ENCODE measurements at places on chromosomes 5 and 9.

DNA sequence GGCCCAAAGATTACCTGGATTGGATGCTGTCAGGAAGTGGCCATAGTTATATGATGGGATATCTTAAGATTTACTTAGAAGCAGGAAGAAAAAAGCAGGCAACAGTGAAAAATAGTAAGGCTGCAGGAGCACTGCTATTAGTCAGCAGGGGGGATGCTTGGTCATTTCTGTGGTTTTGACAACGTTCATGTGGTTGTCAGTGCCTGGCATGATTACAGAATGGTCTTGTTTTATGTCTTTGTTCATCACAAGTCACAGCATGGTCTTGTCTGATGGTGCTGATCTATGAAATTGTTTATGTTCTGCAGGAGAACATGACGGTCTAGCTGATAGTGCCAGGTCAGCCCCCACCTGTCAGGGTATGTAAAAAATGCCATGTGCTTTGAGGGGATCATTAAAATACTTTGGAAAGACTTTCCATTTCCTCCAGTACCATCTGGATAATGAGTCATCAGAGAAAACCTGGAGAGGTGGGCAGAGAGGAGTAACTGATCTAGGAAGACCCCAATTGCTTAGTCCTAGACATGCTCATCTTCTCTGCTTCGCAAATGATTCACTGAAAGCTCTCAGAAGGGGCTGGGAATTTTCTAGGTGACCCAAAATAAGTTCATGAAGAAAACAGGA lies 48.5 kb downstream of the PLGRKT start:
- DNase-seq, result no peak

DNA sequence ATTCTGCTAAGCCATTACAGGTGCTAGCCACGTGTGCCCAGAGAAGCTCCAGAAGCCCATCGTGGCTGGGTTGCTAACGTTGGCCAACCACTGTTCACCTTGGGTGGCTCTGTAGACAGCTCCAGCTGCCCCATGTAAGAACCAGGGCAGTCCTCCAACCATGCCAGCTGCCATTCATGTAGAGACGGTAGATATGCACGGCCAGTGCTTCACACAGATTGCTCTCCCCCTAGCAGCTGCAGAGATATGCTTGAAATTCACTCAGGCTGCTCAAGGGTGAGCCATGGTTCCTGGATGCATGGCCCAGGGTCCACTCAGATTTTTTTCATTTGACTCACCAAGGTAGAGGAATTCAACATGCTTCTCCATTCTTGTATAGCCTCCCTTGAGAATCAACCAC lies 31.0 kb downstream of the GADD45G start:
- no peak for DNase-seq

DNA sequence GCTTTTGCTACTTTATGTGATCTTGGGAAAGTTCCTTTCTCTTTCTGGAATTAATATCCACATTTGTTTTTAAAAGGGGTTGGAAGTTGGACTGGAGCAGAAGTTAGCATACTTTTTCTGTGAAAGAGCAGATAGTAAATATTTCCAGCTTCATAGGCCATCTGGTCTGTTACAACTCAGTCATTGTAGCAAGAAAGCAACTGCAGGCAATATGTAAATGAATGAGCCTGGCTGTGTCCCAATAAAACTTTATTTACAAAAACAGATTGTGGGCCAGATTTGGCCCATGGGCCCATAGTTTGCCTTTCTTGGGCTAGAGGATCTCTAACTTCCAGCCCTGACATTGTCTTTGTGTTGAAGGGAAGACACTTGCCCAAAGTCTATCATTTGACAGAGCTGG lies 104.4 kb downstream of the ACTL7B start:
- no peak for DNase-seq

GRCh38 chr5:179194201-179194910 lies 134.2 kb downstream of the ZNF354C start:
- no peak for DNase-seq

DNA sequence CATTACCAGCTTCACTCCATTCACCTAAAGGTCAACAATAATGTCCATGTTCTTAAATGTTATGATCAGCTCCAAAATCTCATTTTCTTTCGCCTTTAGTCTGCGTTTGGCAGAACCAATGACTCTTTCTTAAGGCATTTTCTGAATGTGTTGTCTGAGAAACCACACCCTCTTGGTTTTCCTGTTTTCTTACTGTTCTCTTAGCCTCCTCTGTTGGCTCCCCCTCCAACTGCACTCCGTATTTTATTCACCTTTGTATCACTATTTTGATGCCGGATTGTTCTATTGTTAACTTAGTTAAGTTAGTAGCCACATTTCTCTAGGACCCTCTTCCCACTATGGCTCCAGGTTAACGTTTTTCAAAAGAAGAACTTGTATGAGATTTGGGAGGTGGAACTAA lies 185.6 kb downstream of the DMAC1 start:
- DNase-seq, result no peak

GRCh38 chr5:157473383-157474320 lies 13.6 kb downstream of the NIPAL4 start:
- DNase-seq, result no peak

DNA sequence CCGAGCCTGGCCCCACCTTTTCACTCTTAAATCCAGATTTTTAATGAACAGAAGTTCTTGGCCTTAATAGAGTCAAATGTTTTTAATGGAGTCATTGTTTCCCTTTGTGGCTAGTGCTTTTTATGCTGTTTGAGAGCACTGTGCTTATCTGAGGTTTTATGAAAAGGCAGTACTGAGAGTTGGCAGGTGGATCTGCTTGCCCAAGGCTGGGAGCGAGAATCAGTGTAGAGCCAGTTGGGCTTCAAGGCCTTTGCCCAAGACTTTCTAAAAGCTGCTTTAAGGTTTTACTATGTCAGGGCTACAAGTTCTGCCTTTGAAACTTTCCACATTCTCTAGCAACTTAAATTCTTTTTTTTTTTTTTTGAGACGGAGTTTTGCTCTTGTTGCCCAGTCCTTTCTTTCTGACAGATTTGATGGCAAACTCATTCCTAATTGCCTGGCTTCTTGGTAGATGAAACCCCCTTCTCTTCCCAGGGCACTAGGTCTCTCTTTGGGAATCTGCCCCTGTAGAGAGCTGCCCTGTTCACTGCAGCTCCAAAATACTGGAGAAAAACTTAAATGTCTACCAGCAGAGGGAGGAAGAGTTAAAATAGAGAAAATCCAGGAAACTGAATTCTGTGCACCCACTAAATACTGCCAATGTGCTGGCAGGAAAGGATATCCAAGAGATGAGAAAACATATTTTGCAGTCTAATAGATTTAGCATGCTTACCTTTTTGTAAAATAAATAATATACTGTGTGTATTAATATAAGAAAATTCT lies 36.9 kb upstream of the CDK20 start:
- DNase-seq, result no peak

GRCh38 chr9:20504930-20505329 lies 117.4 kb downstream of the MLLT3 start:
- DNase-seq, result no peak

DNA sequence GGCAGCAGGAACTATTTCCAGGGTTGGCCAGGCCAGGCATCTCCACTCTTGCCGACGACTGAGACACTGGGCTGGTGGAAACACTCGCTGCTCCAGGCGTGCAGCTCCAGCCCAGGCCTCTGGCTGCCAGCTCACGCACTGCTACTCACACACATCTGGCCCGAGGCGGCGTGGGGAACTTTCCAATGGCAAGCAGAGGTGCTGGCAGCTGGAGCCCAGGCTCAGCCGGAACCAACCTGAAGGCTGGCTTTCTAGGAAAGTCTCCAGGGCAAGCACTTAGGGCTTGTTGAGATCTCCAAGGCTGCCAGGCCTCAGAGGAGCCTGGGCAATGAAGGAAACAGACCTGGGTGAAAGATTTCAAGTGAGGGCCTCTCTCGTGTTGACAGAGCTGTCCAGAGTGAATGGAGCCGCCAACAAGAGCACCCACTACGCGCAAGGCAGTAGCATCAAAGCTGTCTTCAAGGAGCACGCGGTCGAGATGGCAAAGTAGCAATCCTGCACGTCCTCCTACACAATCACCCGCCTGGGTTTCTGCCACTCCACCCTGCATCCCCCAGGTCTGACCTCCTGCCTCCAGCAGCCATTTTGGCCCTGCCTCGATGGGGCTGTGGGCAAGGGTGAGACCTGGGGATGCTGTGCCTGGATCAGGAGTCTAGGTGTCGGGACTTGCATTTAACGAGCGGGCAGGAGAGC lies 14.4 kb downstream of the SH3PXD2B start:
- DNase-seq, result no peak

GRCh38 chr9:114694146-114694545 lies 12.2 kb upstream of the TEX48 start:
- DNase-seq, result no peak

DNA sequence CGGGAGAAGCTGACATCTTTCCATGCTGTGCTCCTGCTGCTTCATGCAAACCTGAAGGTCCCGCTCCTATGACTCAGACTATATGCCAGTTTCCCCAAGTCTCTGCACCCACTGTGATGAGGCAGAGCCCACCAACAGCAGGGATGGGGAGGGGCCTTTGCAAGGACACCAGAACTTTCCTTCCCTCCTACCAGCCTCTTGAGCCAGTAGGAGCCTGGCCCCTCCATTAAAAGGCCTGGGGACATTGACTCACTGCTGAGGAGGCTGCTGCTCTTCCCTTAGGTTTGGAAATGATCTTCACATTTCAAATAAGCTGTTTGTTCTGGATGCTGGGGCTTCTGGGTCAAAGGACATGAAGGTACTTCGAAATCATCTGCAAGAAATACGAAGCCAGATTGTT lies 26.1 kb upstream of the CTSL start:
- no peak for DNase-seq

- no peak for DNase-seq
Measured at GRCh38 chr5:141850244-141850768, 27.9 kb downstream of the PCDH1 start.

DNA sequence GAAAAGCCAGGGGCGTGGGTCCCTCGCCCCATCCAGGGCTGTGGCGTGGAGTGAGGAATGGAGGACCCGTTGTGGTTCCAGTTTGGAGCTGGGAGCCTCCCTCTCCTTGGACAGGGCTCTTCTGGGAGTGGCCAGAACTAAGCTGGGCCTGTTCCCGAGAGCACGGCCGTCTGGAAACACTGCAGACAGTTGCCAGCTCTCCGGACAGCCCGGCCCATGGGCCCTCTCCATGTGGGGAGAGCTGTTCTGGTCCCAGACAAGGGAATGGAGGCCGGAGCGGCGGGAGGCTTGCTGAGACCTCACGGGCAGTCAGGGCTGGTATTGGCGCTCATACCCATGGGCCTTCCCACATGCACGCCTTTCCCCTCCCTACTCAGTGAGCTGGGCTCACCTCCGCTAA lies 45.2 kb upstream of the FCN2 start:
- no peak for DNase-seq

DNA sequence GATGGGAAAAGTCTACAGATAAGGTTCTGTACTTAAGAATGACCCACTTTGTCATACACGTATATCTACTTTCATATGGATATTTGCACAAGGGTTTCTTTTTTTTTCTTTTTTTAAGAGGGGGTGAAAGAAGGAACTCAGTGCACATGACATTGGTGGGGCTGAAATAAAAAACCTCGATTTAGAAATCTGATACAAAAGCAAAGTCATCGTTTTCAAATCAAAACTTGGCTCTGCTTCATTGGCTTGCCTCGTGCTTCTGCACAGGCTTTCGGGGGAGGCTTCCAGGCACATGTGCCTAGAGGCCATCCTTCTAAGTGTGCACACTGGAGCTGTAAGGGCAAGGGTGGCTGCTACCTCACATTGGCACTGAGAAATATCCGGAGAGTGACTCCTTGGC lies 31.1 kb downstream of the PTTG1 start:
- no peak for DNase-seq

- no peak for DNase-seq
Measured at GRCh38 chr5:142863856-142864255, 93.7 kb downstream of the ARHGAP26 start.

GRCh38 chr5:40587376-40587775 lies 92.3 kb upstream of the PTGER4 start:
- DNase-seq, result no peak

DNA sequence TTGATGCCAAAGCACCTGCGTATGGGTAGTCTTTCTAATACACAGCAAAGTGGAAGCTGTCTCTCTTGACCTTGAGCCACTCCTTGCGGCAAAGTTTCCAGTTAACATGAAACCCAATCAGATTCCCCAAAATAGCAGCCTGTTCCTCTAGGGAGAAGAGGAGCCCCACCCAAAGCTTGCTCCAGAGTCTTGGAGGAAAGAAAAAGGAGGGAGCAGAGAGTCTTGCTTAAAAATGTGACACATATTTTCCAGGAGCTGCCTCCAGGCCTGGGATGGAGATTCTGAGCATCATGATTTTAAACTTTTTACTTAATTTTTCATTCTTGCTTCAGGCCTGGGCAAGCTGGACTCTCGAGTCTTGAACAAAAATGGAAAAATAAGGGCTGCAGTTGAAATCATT lies 223.5 kb upstream of the TNC start:
- no peak for DNase-seq

GRCh38 chr9:19513671-19514275 lies 105.0 kb downstream of the ACER2 start:
- DNase-seq, result no peak

DNA sequence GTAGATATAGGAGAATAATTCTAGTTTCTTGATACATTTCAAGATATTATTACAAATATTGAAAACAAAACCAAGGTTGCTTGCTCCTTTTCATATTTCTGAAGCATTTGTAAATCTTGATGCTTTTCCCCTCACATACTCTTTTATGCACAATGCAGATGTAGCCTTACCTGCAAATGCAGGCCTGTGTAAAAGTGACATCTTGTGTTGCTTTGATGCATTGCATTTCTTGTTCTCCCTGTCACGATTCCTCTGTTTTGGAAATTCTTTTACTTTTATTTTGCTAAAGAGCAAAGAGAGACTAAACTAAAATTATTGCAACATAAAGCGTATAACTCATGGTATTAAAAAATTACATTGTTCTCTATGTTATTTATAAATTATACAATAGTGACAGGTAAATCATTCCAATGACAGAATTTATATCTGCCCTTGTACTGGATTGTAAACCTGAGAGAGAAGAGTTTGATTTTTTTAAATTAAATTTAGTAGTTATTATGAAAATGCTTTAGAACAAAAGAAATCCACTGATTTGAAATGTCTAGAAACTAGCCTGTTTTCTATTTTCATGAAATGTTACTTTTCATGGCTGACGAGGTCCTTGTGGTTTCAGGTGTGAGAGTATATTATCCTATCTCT lies 970.0 kb downstream of the MAT2B start:
- no peak for DNase-seq

DNA sequence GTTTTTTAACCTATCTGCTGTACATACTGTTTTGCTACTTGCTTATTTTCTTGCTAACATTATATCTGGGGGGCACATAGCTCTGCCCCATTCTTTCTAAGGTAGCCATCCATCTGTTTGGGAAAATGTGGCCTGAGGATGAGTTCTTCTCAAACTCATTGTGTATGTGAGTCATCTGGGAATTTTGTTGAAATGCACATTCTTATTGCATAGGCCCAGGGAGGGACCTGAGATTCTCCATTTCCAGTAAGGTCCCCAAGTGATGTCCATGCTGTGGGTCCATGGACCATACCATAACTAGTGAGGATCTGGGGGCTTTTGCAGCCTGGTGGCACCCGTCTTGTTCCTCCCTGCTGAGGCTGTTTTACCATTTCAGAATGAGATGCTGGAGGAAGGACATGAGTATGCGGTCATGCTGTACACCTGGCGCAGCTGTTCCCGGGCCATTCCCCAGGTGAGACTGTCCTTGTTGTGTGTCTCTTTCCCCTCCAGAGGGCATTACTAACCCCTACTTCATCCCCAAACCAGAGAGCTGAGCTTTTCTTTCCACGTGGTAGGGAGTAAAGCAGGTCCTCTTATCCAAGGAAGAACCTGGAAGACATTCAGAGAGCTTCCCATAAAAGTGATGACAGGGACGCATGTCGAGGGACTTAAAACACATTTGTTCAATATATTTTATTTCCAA lies 28.6 kb downstream of the CYFIP2 start:
- DNase-seq, result no peak
